A673 (cell line): ENCODE measurements at places on chromosomes 5 and 9. TPM values are rescaled to one million over a fixed set of nuclear protein-coding genes. Genes with fewer than 3 reads are reported as not detected.

GRCh38 chr9:120514405-120514804 lies 65.6 kb downstream of the CDK5RAP2 start:
- DNase-seq = no peak

- no peak for DNase-seq
Observed at GRCh38 chr9:33129251-33129885, 37.8 kb downstream of the B4GALT1 start.

DNA sequence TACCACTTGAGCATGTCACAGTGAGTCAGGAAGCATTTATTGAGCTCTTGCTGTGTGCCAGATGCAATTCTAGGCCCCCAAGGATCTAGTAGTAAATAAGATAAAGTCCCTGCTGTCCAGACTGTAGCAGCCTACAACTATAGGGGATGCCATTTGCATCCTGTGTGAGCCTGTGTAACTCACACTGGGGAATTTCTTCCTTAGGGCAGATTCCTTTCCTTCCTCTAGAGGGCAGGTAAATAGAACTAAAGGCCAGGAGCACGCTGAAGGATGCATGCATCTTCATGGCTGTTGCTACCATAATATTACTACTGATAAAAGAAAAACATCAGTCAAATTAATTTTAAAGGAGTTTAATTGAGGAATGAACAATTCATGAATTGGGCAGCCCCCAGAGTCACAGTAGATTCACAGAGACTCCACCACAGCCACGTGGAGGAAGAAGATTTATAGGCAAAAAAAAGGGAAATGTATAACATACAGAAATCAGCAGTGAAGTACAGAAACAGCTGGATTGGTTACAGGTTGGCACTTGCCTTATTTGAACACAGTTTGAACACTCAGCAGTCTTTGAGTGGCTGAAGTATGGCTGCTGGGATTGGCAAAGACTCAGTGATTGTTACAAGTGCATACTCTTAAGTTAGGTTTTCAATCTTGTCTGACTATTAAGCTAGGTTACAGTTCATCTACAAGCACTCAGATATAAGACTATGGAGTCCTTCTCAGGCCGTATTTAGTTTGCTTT lies 98.9 kb downstream of the ACTL7B start:
- DNase-seq = peak; percentile 31

DNA sequence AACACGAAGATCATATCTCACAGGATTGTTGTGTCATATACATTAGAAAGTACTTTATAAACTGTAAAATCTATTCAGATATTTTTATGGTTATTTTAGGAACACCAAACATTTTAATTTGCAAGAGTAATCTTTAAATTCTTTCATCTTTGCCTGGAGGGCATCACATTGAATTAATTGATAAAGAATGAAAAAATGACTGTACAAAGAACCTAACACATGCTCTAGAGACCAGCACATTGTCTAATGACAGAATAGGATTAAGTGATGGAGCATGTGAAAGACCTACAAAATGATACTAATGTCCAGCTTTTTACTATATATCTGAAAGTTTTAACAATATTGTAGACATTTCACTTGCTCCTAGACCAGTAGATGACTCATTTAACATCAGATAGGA lies 88.0 kb downstream of the ZSWIM6 start:
- DNase-seq = no peak

GRCh38 chr5:117405197-117405596 lies 830.6 kb upstream of the SEMA6A start:
- DNase-seq = no peak

DNA sequence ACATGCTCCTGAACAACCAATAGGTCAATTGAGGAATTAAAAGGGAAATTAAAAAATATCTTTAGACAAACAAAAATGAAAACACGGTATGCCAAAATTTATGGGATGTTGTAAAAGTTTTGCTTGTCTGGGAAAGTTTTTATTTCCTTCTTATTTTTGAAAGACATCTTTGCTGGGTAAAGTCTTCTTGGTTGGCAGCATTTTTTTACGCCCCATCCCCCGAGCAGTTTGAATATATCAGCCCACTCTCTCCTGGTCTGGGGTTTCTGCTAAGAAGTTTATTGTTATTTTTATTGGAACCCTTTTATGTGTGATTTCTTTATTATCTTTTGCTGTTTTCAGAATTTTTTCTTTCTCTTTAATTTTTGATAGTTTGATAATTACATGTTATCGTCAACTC lies 16.3 kb downstream of the XRCC4 start:
- DNase-seq = no peak

Gene LCN6
- not detected in 2 replicates for total RNA-seq

Gene DEPDC1B
- total RNA-seq = 32.8 and 34.9 TPM in 2 replicates

Gene HMCN2
- total RNA-seq = 0.22 and 0.28 TPM in 2 replicates

Gene SYK
- total RNA-seq = 14.9 and 21.5 TPM in 2 replicates

Gene SLC12A2
- 10.4 and 10.7 TPM in 2 replicates for total RNA-seq
